ENCODE measurements at places on chromosomes 6 and 20. TPM values are rescaled to one million over a fixed set of nuclear protein-coding genes. Genes with fewer than 3 reads are reported as not detected.

DNA sequence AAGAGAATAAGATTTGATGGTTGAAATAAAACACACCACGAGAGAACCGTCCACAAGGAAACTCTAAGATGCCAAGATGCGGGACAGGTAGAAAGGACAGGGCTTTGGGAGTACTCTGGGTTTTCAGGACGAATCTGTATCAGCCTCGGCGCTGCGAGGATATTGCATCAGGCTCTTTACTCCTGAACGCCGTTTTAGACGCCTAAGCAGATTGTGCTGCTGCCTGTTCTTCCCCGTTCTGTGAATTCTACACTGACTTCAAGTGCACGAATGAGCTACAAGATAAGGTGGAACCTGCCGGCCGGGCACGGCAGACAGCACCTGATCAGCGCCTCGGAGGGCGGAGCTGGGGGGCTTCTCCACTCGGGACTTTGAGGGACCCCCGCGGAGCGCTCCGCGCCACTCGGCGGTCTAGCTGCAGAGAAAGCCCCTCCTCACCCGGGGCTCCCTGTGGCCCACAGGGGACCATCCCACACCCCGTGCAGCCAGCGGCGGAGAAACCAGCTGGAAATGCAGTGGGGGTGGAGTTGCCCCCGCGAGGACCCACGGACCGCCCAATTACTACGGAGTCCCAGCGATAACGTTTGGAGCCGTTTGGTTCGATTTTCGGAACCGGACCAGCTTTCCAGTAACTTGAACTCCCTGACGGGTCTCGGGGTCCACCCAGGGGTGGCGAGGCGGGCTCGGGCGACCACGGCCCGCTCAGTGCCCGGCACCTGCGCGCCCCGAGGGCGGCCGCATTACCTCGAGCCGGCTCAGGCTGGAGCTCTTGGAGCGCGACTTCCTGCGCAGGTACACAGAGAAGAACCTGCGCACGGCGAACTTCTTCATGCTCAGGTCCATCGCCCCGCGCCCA is 646 bp downstream of the RPS6KA2 start:
- peak; percentile 58 for DNase-seq

Gene TINAG
- total RNA-seq, result not detected

DNA sequence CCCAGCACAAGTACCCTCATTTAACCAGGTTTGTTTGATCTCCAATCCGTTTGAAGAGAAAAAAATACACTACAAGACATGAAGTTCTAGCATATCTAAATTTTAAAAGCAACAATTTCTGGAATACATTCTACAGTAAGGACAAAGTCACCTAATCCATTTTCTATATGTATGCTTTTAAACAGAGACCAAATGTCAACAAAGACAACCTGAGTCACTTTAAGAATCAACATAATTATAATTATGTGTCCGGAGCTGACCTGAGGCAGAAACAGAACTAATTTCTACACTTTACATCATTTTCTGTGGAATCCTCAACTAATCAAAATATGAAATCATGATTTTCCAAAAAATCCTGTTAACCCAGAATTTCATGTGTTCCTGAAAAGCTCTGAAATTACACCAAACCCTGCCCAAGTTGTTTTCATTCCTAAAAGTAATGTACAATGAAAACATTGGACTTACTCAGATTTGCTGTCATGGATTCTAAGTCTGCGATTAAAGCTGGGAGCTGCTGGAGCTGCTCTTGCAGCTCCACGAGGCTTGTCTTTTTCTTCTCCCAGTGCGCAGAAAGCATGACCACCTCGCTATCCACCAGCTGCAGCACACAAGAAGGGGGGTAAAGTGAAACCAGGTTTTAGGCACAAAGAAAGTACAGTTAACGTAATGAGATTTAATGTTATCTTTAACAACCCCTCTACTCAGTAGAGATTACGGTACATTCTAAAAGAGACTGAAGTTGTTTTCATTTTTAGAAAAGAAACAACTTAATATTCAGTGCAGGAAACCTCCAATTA is 35.8 kb downstream of the DTNBP1 start:
- peak; percentile 63 for DNase-seq

GRCh38 chr6:110613356-110613755 is 136.9 kb upstream of the SLC22A16 start:
- DNase-seq, result no peak

DNA sequence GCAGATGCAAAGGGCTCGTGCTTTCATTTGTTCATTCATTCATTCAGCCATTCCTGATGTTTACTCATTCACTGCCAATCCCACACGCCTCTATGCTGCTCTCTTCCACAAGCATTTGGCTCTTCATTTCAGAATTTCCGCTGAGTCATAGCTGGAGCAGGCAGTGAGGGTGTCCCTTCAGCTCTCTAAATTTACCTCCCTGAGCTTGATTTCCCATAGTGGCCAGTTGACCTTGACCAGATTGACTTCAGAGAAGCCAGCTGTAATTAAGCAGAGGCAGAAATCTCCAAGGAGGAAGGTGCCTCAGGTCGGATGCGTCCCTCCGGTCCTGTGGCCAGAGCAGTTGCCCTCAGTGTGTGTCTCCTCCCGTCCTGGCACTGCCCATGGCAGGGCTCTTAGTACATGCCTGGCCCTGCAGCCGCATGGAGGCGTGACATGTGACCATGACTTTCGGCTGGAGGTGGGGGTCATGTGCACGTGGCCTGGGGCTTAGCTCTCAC is 267.2 kb upstream of the ECI2 start:
- DNase-seq, result peak; percentile 76

GRCh38 chr6:30774701-30775100 is 30.4 kb upstream of the IER3 start:
- no peak for DNase-seq

Gene NINL
- total RNA-seq, result 10.3 TPM

- DNase-seq, result no peak
Observed at GRCh38 chr20:38927902-38928578, 1.8 kb downstream of the FAM83D start.

DNA sequence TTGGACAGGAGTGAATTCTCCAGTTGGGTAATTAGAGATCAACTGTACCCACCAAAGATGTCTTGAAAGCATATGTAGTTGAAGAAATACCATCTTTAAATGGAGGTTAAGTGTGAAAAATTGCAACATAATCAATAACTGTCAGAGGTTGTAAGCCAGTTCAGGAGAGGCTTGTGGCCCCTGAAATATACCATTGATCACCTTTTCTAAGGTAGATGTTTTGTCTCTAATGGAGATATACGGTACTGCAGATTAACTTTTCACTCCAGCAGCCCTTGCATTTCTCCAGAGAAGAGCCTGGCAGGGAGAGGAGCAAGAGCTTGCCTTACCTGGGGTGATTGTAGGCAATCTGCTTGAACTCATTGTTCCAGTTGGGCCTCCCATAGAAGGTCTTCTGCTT is 48.8 kb downstream of the NOX3 start:
- no peak for DNase-seq

Gene ZBTB9
- 4.7 TPM for total RNA-seq

Gene TBXT
- total RNA-seq, result not detected

Gene CHRNA4
- not detected for total RNA-seq

Gene R3HDML
- total RNA-seq, result not detected

DNA sequence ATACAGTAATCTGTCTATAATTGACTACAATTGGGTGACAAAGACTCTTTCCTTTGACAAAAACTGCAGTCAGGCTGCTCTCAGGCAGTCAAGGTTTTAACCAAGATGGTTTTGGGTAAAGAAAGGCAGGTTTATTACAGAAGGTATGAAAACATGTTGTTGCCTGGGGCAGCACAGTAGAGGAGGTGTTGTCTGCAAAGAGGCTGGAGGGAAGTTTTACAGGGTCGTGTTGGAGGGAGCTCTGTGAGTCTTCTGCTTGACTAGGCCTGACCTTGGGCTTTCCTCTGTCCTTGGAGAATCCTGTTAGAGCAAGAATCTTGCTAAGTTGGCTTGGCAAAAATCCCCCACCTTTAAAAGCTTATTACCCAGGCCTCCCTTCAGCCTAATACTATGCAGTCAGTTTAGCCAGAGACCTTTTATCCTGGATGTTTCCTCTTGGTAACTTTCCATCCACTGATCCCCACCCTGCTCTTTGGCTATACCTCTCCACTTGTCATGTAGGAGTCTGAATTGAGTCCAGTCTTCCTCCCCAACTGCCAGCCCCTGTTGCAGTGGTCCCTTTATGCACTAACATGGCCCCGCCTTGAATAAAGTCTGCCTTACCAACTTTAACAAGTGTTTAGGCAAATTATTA is 143.0 kb upstream of the SLC22A16 start:
- peak; percentile 5 for DNase-seq

Gene SLC17A3
- not detected for total RNA-seq

- DNase-seq, result peak; percentile 42
Observed at GRCh38 chr6:44661221-44662008, 273.9 kb downstream of the CDC5L start.

Gene EFCAB8
- total RNA-seq, result 0.32 TPM

GRCh38 chr6:43893073-43893472 is 123.1 kb downstream of the VEGFA start:
- DNase-seq, result no peak

Gene SSTR4
- not detected for total RNA-seq

- DNase-seq, result no peak
Observed at GRCh38 chr6:35489066-35489465, 7.8 kb downstream of the TEAD3 start.

GRCh38 chr6:112524071-112524470 is 176.9 kb downstream of the RFPL4B start:
- no peak for DNase-seq

Gene CCN6
- total RNA-seq, result not detected

Gene PTCRA
- total RNA-seq, result not detected

DNA sequence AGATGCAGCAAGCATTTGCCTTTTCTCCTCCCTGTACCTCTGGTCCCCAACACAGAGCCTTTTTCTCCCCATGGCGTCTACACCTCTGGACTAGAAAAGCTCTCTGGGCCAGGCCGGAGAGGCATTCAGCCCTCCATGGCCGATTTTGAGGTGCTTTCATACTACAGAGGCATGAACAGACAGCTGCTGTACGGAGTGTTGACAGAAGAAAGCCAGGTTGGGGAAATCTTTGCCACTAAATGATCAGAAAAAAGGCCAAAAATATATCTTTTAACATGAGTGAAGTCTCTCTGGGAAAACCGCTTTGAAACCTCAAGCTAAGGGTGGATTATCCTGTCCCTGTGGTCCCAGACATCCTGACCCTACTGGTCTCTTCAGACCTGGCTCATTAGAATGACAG is 94.0 kb downstream of the TMEM170B start:
- DNase-seq, result no peak

Gene MYH7B
- total RNA-seq, result under 0.01 TPM

Gene TRAPPC3L
- not detected for total RNA-seq

GRCh38 chr20:34328928-34329677 is 25.9 kb upstream of the AHCY start:
- DNase-seq, result no peak

Gene FBXL4
- 10.6 TPM for total RNA-seq

GRCh38 chr6:14068133-14068532 is 49.4 kb upstream of the CD83 start:
- peak; percentile 63 for DNase-seq

DNA sequence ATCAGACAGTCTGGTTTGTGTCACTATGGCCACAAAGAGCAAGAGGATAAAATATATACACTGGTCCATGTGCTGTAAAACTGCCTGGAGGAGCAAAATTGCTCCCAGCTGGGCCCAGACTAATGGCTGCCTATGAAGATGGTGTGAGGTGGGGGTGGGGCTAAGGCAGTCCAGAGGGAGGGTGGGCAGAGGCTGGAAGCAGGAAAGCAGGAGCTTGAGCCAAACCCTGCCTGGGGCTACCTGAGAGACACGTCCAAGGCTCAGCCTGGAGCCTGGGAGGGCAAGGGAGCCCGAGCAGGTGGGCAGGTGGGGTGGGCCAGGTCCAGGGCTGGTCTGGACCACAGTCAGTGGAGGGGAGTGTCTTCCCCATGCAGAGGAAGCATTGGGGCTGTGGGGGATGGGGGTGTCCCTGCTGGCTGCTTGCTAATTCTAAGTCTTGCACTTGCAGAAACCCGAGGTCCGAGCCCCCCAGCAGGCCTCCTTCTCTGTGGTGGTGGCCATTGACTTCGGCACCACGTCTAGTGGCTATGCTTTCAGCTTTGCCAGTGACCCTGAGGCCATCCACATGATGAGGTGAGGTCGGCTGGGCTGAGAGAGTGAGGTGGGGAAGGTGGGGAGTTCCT is 9.5 kb downstream of the HSPA12B start:
- DNase-seq, result no peak

GRCh38 chr6:165704045-165704748 is 41.2 kb upstream of the PDE10A start:
- no peak for DNase-seq

Gene ALDH8A1
- total RNA-seq, result not detected

Gene SCGN
- not detected for total RNA-seq

Gene SNAP25
- 8.6 TPM for total RNA-seq

- no peak for DNase-seq
Observed at GRCh38 chr6:157554747-157555146, 173.8 kb downstream of the ZDHHC14 start.

GRCh38 chr20:34720266-34720665 is 16.1 kb downstream of the TP53INP2 start:
- no peak for DNase-seq

GRCh38 chr6:14912706-14913105 is 333.2 kb upstream of the JARID2 start:
- DNase-seq, result no peak

DNA sequence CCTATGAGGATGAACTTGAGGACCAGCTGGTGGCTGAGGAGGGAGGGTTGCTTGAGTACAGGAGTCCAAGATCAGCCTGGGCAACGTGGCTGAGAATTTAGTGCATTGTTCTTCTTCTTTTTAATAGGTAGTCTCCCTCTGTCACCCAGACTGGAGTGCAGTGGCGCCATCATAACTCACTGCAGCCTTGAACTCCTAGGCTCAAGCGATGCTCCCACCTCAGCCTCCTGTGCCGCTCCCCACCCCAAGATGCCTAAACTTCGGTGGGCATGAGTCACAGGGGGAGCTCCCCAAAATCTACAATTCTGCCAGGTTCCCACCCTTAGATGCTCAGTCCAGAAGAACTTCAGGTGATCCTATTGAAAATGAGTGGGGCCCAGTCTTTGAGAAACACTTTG is 21.4 kb downstream of the FAM50B start:
- DNase-seq, result no peak

DNA sequence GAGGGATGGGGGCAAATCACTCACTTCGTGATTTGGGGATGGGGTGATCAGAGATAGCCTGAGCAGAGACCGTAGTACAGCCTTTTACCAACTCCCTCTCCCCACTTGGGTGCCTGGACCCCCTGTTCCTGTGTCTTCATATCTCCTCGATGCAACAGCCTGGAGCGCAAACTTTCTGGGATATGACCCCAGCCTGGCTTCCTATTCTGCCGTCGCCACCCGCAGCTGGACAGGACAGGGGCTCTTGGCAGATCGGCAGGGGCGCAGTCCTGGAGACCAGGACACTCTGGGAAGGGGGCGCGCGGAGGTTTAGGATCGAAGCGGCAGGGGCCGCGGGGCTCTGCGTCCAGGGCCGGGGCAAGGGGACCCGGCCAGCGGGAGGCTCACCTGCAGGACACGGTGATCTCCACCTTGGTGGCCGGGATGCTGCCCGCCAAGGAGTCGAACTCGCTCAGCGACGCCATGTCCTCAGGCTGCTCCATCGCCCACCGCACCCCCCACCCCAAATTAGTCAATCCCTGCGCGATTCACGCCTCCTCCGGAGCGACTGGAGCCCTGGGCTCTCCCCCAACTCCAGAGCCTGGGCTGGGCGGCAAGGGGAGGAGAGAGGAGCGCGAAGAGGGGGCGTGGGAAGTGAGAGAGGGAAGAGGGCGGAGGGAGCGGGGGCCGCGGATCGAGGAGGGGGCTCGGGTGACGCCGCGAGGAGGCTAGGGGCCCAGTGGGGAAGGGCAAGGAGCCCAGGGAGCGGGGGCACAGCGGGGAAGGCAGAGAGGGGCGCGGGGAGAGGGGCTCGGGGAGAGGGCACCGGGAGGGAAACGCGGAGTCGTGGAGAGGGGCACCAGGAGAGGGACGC is at the start of gene CPNE5:
CPNE5 (minus strand) TSS at position 549 of the 853 bp plus-strand sequence; CDS start at position 482, 67 bp downstream.
- DNase-seq, result no peak

Measured in fibroblast of villous mesenchyme (primary cell).